A549 treated with dexamethasone at 1 μM for 4 hours (cell line): ENCODE measurements at places on chromosomes 3 and 15. TPM values are rescaled to one million over a fixed set of nuclear protein-coding genes. Genes with fewer than 3 reads are reported as not detected.

The TUSC7 gene
- total RNA-seq, result not detected in 5 replicates

The SLC30A4 gene
- 1.6 to 2.4 TPM (median 1.9 TPM) in 5 replicates for total RNA-seq

The C3orf80 gene
- 0.79 to 1.1 TPM (median 0.96 TPM) in 5 replicates for total RNA-seq

The POLR2M gene
- total RNA-seq, result 46.3 to 83.1 TPM (median 59.8 TPM) in 5 replicates

The LTK gene
- total RNA-seq, result 0.05 to 0.12 TPM (median 0.06 TPM) in 4 of 5 replicates, not detected in the other

The PPARG gene
- total RNA-seq, result 34.7 to 43.2 TPM (median 40.0 TPM) in 5 replicates

The ZNF620 gene
- 1.7 to 2.0 TPM (median 1.8 TPM) in 5 replicates for total RNA-seq
